ENCODE measurements at places on chromosomes 1 and 21.
A peak's percentile ranks its signal among the peaks of the same experiment; 100 is the strongest.

DNA sequence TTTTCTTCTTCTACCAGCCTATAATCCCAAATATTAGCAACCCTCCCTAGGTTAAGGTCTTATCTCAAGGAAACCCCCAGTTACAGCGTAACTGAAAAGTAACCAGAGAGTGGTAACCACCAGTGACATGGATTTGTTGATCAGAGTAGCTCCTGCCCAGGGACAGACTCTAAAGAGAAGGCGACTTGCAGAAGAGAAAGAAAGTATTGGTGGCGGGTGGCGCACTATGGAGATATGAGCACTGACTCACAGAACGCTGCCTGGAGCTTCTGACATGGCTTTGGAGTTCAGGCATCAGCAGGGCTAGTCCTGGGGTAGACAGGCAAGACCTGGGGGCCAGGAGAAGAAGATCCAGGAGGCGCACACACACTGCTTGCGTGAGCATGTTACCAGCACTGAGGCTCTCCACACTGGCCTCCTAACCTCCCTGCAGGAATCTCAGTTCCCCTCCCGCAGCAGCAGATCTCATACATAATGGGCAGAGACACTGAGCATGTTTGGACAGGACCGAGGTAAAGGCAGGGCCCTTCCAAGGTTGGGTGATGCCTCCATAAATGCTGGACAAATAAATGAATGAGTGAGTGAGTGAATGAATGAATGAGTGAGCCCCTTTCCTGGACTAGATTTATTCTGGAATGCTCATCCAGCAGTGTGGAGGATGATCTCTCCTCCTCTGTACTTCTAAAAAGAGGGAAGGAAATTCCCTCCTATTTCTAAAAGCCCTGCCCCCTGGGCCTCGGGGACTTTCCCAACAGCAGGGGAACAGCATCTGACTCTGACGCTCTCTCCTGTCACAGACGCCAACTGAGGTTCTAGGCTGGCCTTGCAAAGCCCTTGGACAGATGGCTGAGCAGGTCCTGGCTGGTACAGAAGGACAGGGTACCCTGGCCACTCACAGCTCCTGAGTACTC lies 175.5 kb downstream of the CLIC6 start:
- peak; percentile 89 for DNase-seq

DNA sequence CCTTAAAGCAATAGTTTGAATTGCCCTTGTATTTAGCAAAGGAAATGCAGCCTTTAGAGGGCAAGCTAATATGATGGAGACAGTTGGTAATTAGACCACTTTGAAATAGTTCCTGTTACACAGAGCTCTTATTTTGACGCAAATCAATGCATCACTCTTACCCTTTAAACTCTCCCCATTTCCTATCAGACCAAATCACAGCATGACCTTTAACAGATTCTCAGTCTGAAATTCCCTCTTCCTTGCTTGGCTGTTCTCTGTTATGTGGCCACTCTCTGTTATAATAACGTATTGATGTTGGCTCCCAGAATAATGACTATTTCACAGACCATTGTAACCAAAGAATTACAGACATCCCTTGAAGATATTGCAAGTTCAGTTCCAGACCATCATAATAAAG lies 66.9 kb upstream of the NGF start:
- DNase-seq: no peak

DNA sequence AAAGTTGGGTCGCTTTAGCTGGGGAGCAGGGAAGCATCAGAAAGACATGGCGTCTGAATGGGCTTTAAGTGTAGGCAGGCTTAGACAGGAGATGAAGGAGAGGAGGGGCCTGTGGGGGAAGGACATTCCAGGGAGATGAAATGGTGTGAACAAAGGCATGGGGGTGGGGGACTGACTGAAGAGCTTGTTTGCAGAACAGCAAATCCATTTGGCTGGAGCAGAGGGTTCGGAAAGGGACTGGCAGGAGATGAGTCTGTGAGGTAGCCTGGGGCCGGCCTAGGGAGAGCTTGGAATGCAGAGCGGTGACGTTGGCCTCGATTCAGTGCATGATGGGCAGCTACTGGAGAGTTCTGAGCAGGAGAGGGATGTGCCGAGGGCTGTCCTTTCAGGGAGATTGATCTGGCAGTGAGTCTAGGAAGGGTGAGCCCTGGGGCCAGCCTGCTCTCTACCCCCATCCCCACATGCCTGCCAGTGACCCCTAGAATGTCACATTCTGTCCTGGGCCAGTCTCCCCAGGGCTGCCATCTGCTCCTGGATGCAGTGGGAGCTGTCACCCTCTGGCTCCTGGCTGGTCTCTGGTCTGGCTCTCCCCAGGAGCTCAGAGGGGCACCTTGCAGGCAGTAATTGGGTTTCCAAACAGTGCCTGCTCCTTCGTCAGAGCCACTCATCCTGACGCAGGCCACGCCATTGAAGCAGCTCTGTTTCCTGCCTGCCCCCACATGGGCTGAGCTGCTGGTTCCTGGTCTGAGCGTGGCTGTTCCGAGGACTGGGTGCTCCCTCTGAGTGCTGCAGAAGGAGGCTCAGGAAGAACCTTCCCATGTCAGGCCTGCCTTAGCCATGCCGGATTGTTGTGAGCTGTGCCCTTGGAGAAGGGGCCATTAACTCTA lies 22.3 kb upstream of the TMEM222 start:
- peak; percentile 100 for DNase-seq

GRCh38 chr1:33358795-33359503 lies 38.1 kb upstream of the A3GALT2 start:
- peak; percentile 35 for DNase-seq

DNA sequence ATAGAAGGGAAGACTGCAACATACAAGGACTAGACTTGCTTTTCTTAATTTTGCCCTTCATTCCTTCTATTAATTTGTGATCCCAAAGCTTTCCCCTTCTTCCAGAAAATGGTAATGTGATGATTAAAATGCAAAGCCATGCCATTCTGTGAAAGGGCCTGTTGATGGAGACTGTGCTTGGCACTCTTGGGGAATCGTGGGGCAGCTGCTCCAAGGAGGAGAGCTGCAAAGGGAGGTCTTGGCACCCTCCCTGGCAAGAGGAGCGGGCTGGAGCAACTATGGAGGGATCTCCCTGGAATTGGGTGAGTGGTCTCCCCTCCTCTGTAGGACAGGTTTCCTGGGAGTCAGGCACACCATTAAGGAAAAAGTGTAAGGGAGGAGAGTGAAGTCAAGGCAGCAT lies 16.6 kb downstream of the CACNA1S start:
- no peak for DNase-seq

GRCh38 chr21:23008601-23009202 lies 2010.5 kb downstream of the NCAM2 start:
- DNase-seq: no peak

DNA sequence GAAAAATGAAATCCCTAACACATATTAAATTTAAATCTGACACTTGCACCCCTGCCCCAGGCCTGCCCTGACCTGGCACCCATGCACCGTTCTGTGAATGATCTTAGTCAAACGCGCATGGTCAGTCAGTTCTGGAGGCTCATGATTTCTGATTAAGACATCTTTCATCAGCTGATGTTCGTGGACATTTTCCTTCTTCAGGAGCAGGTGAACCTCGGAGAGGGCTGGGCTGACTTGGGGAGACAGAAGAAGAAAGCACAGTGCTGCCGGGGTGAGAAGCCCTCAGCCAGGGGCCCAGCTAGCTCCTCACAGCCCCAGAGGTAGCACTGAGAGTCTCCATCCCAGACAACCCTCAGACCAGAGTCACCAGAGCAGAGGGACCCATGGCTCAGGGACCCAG lies 134.5 kb upstream of the AJAP1 start:
- DNase-seq: no peak

GRCh38 chr1:101843160-101843559 lies 153.6 kb downstream of the OLFM3 start:
- DNase-seq: no peak

DNA sequence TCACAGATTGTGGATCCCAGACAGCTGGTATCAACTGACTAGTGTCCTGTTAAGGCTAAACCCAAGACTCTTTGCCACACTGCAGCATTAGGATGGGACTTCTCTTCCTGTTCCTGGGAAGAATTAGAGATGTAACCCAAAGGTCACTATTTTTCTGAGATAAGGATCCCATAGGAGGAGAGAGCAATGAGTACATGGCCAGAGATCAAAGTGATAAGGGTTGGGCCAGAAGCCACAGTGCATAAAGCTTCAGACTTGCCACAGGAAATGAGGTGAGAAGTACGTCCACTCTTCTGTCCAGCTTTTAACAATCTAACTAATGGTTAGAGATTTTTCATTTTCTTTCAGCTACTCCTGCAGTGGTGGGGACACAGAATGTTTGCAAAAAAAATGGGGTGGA lies at the start of gene HSD3B1:
Gene HSD3B1, plus strand, starts transcription at position 270 of the 400 bp plus-strand sequence. CDS start 267 bp downstream, outside the sequence.
- no peak for DNase-seq

DNA sequence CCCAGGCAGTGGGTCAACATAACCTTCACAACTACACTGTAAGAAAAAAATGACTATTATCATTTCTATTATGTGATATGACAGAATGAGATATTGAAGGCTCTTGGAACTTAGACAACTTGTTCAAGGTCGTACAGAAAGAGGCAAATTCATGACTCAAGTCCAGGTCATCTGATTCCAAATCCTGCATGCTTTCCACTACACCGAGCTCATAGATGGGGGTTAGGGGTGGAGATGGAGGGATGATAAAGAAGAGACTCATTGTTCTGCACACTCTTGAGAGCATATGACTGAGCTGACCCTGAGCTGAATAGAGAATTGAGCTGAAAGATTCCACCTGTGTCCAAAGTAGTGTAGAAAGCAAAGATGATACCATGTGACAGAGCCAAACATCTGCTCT lies 2.8 kb downstream of the FCRL6 start:
- no peak for DNase-seq

DNA sequence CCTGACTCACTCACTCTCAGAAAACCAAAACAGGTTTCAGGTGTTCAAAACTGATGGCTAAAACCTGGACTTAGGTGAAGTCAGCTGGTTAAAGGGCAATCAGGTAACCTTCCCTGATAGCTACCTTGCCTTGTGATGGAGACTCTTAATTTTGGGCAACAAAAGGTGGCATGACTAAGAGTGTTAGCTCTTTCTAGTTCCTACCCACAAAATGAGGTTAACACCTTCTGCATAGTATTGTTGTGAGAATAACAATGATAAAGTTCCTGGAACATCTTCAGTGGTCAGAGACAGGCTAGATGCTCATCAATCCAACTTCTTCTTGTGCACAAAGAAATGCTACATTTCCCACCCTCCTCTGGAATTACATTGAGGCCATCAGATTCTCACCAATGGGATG lies 214.8 kb downstream of the ZNF648 start:
- no peak for DNase-seq

- DNase-seq: peak; percentile 19
Measured at GRCh38 chr1:77282187-77282865, 507 bp downstream of the AK5 start.

GRCh38 chr1:89866568-89866967 lies 45.7 kb downstream of the LRRC8D start:
- no peak for DNase-seq

DNA sequence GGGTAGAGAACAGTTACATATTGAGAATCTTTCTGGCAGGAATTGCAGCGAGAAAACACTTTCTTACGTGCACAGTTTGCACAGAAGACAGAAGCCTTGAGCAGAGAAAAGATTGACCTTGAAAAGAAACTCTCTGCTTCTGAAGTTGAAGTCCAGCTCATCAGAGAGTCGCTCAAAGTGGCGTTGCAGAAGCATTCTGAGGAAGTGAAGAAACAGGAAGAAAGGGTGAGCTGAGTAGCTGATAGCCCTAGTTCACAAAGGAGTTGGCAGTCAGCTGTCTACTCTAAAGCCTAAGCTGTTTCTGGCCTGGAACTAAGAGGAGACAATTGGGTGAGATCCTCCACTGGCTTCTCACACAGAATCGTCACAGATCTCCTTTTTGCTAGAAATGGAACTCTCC lies 20.3 kb upstream of the SH3BGRL3 start:
- DNase-seq: no peak

DNA sequence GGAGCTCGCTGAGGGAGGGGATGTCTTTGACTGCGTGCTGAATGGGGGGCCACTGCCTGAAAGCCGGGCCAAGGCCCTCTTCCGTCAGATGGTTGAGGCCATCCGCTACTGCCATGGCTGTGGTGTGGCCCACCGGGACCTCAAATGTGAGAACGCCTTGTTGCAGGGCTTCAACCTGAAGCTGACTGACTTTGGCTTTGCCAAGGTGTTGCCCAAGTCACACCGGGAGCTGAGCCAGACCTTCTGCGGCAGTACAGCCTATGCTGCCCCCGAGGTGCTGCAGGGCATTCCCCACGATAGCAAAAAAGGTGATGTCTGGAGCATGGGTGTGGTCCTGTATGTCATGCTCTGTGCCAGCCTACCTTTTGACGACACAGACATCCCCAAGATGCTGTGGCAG lies 1.4 kb downstream of the TSSK3 start:
- no peak for DNase-seq

DNA sequence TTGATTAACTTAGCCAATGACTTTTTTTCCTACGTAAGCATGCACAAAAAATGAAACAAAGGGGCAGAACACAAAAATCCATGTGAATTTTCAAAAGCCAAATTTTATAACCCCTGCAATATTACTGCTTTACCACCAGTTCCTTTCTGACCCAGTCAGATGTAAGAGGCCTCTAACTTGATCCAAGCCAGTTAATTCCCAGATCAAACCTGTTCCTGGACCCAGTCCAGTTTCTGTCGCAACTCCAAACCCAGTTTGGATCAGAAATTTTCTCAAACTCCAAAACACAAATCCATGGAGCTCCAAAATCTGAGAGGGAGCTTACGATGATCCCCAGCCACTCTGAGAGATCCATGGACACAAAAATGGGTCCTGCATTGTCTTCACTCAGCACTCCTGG lies 7.8 kb upstream of the ZYG11A start:
- no peak for DNase-seq

DNA sequence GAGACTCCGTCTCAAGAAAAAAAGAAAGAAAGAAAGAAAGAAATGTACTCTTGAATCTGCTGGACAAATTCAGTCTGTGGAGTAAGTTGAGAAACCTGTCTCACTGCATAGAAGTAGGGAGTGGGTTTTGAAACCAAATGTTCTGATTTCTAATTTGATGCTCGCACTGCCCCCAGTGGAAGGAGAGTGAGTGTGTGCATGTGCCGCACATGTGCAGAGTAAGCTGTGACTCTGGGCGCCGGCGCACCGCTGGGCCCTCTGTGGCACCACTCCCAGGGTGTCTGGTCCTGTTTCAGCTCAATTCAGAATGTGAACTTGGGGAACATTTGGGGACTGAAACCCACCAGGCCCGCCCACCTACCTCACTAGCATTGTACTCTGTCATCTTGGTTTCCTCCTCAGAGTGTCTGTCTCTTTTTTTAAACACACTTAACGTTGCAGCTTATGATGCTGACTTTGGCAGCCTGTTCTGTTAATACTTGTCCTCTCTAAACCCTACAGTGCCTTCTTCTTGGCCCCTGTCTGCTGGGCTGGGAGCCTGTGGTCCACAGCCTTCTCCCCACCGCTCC lies 104.6 kb downstream of the CACNA1E start:
- no peak for DNase-seq

DNA sequence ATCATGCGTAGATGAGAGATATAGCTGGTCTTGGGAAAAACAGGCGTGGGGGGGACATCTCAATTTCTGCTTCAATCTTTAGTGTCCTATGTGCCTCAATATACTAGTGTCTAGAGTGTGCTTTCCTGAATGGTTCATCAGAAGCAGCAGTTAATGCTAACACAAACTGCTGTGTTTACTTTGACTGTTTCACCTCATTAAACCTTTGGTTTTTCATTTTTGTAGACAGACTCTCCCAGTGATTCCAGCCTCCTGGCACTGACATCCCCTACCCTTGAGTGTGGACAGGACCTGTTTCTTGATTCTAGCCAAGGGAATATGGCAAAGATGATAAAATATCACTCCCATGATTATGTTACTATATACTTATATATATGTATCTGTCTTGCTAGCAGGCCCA lies 37.6 kb downstream of the ZYG11A start:
- no peak for DNase-seq

Measured in choroid plexus epithelial cell (primary cell).